Activated naive CD4-positive, alpha-beta T cell treated with Interleukin-2 at 50 U/mL for 16 hours (primary cell): ENCODE measurements at places on chromosomes 6 and 20.

GRCh38 chr20:57393321-57394120 lies 2.3 kb downstream of the RBM38 start:
- no peak for DNase-seq

DNA sequence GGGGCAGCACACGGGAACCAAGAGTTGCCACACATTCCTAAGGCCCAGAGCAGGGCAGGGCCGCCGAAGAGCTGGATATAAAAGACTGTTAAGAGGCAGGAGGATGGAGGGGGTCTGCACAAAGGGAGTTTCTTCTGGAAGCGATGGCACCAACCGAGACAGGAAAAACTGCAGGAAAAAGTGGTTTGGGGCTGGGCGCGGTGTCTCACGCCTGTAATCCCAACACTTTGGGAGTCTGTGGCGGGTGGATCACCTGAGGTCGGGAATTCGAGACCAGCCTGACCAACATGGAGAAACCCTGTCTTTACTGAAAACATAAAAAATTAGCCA lies 41.8 kb downstream of the SSR1 start:
- no peak for DNase-seq

- no peak for DNase-seq
Observed at GRCh38 chr20:38827770-38828281, 22.3 kb downstream of the PPP1R16B start.

DNA sequence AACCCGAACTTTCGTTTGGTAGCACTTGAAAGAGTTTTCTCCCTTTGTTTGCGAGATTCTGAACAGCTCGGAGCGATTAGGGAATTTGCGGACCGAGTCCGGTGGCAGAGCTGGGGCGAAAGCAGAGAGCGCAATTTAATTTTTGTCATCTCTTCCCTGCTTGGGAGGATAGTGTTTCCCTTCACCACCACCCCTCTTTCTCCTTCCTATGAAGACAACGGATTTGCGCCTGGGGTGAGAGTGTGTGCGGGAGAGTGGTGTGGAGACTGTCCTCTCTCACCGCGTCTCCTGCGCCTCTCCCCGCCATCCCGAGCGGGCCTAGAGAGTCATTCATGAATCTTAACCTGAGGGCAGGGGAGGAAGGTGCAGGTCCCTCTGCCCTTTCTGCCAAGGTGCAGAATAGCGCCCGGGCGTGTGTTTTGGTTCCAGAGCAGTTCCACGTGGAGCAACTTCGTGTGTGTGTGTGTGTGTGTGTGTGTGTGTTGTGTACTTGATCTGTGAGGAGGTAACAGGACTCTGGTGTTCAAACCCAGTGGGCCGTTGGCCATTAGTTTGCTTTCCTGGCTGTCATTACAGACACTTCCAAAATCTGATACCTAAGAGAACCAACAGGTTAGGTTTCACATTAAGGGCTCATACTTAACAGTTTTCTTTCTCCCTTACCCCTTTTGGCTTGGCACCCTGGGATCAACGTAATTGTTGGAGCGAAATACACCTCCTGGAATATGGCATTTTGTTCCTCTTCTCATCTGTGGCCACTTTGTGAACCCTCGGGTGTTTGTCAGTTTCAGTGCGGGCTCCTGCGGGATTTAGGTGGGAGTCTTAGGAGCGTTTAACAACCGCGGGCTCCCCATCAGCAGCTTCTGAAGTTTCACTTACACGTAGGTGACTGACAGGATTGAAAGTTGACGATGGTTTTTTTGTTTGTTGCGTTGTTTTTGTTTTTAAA lies 1.8 kb downstream of the EYA4 start:
- DNase-seq: no peak

- no peak for DNase-seq
Observed at GRCh38 chr20:22908944-22909343, 126.2 kb upstream of the SSTR4 start.
